Activated gamma-delta T cell (primary cell): ENCODE measurements at places on chromosomes 1 and 21.

DNA sequence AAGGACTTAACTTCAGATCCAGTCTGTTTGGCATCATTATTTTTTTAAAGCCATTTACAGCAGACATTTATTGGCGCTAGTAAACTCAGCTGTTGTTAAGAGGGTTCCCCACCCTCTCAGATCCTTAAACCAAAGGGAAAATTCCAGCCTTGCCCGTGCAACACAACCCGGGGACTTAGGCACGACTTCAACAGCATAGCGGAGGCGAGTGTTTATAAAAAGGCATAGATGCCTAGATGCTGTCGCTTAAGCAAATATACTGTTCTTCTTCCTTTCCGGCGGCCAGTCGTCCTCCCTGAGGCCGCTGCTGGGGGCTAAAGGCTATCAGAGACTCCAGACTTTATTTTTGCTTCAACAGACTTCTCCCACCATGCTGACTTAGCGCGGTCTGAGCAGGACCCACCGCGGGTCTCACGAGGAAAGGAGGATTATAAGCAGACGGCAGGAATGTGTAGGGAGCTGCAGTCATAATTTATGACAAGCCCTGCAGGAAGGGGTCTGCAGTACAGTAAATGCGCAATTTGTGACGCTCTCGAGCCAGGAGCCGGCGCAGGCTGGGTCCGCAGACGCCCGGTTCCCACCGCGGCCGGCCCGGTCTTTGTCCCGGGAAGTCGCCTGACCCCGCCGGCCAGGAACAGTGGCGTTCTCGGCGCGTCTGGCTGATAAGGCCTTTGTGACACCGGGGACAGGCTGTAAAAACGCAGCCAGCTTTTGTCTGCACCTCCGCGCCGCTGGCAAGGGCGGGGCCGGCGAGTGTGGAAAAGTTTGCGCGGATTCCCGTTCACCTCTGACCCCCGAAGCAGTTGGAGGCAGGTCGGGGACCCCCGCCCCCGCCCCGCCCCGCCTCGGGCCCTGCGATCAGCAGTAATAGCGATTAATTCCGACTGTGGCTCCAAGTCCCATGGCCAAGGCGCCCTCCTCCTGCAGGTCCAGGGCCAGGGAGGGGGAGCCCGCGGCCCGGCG, 61.2 kb upstream of the ARHGEF16 start:
- no peak for DNase-seq

DNA sequence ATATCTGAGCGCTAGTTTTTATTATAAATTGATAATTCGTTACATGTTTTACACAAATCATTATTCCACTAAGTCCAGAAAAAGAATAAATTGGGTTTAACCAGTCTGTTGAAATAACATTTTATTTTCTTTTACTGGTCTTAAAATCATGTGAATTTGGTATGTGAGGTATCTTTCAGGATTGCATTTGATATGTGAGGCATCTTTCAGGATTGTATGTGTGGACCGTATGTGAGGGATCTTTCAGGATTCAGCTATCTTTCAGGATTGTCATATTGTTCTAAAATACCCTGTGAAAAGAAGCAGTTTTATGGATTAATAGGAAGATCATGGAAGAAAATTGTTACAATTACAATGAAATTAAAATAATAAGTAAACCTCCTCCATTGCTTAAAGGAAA, 42.9 kb downstream of the USP25 start:
- DNase-seq, result no peak

DNA sequence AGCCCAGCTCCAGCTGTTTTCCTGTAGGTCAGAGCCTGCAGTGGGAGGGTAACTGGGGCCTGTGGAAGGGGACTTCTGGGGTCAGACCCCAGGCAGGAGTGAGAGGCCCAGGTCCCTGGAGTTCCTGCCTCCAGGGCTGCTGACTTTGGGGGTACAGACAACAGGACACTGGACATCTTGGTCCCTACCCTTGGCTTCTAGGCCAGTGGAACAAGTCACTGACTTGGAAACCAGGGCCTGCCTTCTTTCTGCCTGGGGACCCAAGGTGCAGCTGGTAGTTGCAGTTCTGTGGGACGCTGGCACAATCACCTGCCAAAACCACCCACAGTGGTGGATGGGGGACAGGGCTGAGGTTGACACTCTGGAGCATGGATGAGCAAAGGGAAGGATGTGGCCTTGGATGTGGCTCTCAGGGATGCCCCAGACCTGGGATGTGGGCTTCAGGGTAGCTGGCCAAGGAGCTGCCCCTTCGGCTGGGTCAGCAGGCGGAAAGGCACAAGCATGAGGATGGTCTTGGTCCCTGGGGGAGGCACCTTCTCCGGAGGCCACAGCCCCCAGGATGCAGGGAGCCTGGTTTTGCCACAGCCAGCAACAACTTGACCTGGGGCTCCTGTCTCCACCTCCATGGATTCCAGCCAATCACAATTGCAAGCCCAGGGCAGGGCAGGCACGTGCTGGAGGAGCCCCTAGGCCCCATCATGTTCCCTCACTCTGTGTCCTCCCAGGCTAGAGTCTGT, 5.8 kb downstream of the JMJD4 start:
- no peak for DNase-seq

- no peak for DNase-seq
Measured at GRCh38 chr1:87170157-87170556, 158.5 kb upstream of the LMO4 start.

GRCh38 chr1:99963041-99963795, 6.6 kb upstream of the SLC35A3 start:
- DNase-seq, result no peak

DNA sequence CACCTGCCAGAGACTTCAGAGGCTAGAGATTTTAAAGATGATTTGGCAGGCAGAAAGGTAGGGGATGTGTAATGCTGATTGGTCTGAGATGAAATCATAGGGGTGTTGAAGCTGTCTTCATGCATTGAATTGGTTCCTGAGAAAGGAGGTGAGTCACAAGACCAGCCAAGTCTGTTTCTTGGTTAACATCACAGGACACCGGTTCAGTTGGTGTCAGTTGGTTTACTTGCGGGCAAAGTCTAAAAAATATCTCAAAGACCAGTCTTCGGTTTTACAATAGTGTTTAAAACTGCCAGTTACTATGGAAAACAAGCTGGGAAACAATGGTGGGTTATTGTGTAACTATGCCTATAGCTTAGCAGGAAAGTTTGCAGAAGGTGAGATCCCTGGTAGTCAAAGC, 305.9 kb downstream of the BARHL2 start:
- DNase-seq, result no peak

GRCh38 chr1:163161841-163162240, 40.9 kb downstream of the RGS5 start:
- no peak for DNase-seq

DNA sequence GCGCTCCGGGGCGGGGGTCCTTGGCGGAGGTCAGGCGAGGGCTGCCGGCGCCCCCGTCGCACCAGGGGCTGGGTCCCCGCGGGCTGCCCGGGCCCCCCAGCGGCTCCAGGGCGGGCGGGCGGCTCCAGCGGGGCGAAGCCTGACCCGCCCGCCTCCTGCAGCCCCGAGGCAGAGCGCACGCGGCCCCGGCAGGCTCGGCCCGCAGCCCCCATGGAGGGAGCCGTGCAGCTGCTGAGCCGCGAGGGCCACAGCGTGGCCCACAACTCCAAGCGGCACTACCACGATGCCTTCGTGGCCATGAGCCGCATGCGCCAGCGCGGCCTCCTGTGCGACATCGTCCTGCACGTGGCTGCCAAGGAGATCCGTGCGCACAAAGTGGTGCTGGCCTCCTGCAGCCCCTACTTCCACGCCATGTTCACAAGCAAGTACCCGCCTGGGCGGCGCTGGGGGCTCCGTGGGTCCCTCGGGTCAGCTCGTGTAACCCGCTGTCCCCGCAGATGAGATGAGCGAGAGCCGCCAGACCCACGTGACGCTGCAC, 817 bp downstream of the KLHL17 start:
- DNase-seq, result no peak

DNA sequence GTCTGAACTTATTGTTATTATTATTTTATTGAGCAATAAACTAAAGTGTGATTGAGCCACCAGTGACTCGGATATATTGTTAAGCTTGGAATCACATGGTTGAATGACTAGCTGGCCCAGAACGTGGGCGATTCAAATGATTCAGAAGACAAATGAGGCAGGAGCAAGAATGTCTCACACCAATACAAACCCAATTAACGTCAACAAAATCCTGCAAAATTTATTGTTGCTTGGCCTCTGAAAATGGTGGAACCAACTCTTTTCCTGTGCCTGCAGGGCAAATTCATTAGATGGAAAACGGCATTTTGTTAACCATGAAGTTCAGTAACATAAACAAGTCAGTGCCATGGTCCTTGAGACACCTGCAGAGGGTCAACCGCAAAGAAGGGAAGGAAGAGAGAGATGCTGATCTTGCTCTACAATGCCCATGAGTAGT, 482.0 kb downstream of the SETD4 start:
- DNase-seq, result no peak

DNA sequence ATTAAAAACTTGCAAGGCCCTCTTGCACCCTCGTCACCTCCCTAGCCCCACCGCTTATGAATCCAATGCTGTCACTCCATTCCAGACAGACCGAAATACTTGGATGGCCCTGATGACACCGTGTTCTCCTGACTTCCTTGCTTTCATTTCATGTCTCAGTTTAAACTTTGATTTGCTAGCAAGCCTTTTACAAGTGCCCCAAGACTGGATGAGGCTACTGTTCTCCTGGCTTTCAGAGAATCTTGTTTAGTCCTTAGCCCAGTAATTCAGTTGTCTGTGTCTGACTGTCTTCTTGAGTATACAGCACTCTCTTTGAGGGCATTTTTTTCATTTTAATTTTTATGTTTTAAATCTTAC, 824 bp upstream of the IFI44L start:
- DNase-seq, result no peak

DNA sequence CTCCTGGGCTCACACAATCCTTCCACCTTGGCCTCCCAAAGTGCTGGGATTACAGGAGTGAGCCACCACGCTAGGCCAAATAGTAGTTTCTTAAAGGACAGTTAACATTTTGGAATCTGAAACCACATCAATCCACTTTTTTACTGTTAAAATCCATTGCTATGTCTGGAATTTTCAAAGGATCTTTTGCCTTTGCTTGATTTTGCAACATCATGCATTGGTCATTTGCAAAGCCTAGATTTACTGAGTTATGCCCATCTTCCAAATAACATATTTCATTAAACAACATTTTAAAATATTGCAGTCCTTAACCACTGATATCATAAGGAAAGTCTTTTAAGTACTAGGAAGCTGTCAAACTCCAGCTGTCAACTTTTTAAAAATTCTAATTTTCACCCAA, 3.3 kb downstream of the POGZ start:
- DNase-seq, result no peak

DNA sequence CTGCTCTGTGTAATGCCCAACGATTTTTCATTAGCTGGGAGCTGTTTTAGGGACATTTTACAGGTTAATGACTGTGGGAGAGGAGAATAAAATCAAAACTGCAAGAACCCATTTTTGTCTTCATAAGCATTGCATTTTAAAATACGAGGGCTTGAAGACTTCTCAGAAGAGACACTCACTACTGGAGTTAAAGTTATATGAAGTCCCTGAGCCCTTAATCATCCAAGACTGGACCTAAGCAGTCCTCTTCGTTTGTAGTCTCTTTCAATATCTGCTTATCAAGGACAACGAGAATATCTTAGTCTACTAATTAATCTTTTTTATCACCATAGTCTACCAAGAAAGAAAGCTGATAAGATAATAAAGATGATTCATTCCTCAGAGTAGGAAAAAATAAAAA, 176.9 kb upstream of the SGIP1 start:
- no peak for DNase-seq

DNA sequence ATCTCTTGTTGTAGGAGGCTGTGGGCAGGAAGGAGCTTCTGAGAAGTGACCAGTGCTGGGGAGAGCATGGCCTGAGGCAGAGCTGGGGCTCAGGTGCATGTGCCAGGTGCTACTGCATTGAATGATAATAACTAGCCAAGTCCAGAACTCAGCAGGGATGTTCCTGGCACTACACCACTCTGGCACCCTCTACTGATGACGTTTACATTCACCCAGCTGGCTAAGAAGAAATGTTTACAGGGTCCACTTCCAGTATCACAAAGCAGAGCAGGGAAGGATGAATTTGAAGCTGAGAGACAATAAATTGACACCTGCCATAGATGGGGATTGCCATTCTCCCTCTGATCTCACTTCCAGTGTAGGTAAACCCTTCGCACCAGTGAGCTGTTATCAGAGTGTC, 411.8 kb downstream of the SETD4 start:
- no peak for DNase-seq

GRCh38 chr1:241408170-241408569, 51.2 kb upstream of the RGS7 start:
- no peak for DNase-seq

- no peak for DNase-seq
Measured at GRCh38 chr1:10646347-10646861, 150.0 kb downstream of the CASZ1 start.

DNA sequence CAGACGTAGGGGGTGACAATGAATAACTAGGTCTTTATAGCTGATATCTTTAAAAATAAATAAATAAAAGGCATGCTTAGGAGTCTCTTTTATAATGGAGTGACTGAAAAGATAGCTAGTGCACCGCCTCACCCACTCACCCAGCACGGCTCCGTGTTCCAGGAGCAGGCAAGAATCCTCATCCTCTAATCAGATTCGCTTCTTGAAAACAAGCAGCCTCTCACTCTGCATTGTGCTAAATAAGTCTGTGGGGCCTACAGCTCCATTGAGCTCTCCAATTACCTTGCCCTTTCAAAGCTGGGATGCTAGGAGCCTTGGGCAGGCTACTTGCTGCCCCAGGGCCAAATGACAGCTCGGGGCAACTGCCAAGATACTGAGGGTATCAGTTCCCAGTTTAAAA, 91.5 kb downstream of the TIAM1 start:
- no peak for DNase-seq

GRCh38 chr1:86527306-86527705, 19.6 kb upstream of the CLCA4 start:
- no peak for DNase-seq

DNA sequence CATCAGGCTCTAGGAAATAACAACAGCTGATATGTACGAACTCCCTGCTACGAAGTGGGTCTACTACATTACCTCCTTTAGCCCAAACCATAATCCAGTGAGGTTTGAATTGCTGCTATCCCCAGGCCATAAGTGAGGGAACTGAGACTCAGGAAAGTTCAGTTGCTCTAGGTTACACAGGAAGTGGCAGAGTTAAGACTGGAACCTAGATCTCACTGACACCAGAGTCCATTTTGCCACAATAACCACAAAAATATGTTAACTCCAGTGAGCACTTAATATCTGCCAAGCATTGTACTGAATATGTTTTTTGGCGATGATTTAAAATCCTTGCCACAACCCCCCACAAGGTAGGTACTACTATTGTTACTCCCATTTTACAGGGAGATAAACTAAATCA, 8.9 kb upstream of the TADA1 start:
- DNase-seq, result no peak

DNA sequence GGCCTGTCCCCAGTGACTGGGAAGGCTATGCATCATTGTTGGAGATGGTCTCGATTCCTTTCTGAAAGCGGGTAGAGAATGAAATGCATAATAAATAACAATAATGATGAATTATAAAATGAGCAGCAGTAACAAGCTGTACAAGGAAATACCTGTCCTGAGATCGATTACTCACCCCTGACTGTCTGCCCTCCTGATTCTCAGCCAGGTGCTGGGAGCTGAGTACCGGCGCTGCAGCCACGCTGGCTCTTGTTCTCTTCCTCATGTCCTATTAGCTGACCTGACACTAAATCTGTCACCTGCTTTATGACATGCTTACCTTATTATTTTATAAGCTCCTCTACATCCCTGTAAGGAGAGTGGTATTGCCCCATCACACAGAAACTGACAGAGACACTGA, 3.4 kb downstream of the AGPAT3 start:
- DNase-seq, result no peak

- DNase-seq, result no peak
Measured at GRCh38 chr1:172960454-172961208, 90.1 kb downstream of the TNFSF18 start.
